ENCODE measurements at places on chromosomes 4 and X. TPM values are rescaled to one million over a fixed set of nuclear protein-coding genes. Genes with fewer than 3 reads are reported as not detected.

GAGE12F gene
- polyA plus RNA-seq: not detected

TXK gene
- polyA plus RNA-seq: 0.89 TPM

TGIF2LX gene
- polyA plus RNA-seq: not detected

MAGEC3 gene
- not detected for polyA plus RNA-seq

REELD1 gene
- polyA plus RNA-seq: 0.13 TPM

SPATA18 gene
- polyA plus RNA-seq: 0.96 TPM

GRCh38 chr4:103303011-103303410, 104.9 kb upstream of the CENPE start:
- no peak for DNase-seq

GRCh38 chr4:89009761-89010369, 47.1 kb downstream of the FAM13A start:
- DNase-seq: no peak

- no peak for DNase-seq
Measured at GRCh38 chr4:22802876-22803275, 110.1 kb downstream of the GBA3 start.

DNA sequence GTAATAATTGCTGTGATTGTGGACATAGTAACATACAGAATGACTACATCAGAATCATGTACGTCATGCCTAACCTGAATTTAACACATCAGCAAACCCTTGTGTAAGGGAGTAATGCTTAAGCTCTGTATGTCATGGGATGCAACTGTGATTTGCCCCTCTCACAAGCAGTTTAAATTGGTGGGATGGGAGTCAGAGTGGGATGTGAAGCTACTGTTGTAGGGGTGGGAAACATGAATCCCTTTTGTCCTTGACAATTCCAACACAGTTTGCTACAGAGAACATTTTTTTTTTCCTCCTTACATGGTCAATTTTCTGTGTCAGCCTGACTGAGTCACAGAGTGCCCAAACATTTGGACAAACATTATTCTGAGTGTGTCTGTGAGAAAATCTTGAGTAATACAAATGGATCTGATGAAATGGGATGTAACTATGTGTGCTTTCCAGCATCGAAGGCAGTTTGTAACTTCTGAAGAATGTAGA, 392.8 kb downstream of the GPM6A start:
- DNase-seq: no peak

DNA sequence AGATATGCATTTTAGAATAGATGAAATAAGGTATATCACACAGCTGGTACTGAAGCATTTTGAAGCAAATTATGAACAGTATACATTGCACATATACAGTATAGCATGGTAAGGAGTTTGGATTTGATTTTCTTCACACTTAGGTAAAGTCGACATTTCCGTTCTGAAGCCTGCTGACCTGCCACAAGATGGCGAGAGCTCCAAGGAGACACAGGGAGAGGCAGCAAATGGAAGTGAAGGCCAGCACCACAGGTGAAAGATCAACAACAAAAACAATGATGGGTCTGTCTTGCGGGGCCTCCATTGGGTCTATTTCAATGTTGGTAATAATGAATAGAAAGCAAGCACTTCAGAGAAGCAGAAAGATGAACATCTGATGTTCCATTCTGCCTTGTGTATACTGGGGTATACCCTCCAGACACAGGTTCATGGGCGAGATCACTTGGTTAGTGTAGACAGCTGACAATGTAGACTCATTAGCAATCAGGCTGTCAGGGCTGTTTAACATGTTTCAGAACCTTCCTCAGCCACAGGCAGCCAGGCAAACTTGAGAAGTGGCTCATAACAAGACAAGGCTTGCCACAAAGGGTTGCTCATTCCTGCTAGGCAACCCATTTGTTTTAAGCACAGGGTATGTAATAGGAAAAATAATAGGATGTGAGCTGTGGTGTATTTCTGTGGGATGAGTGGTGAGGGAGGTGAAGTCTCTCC, 21.4 kb upstream of the NOX1 start:
- no peak for DNase-seq

DNA sequence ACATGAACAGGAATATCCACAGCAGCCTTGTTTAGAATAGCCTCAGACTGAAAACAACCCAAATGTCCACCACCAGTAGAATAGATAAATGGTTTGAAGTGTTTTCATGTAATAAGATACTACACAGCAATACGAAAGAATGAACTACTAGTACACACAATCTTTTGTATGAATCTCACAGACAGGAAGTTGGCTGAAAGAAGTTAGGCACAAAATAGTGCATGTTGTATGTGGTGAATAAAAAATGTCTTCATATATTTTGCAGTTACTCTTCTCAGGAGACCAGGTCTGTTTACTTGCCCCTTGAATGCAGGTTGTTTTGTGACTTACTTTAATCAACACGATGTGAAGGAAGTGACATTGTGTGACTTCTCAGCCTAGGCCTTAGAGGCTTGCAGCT, 75.9 kb upstream of the LEF1 start:
- DNase-seq: no peak

GRCh38 chr4:57190601-57191481, 80.7 kb upstream of the IGFBP7 start:
- DNase-seq: no peak

DNA sequence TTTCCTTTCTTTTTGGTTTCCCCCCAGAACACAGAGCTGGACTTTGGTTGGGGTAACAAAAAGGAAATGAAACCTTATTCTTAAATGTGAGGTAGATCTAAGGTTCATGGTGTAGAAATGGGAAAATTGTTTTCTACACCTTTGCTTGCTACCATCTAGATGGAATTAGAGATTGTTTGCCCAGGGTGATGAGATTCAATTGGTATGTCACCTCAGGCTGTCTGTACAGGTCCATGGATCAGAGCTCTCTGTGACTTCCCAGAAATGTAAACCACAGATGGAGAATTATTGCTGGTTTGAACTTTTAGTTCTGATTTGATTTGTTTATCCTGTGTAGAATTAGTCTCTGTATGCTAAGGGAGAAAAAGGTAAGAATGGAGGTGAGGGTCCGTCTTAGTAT, 146.7 kb downstream of the PCDH7 start:
- no peak for DNase-seq

DNA sequence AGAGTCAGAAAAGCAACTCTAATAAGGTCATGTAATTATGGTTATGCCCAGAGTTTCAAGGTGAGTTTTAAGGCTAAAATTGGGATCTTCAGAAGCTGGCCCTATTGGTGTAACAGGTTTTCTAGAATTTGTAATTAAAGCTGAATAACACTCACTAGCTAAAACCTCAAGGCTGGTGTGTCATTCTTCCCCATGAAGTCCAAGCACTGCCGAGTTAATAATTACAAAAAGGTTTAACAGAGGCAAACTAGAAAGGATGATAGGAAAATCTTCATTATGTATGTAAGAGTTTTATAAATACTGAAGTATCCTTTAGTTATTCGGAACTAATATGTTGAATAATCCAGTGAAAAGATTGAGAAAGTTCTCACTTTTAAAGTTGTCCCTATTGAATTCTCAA, 34.3 kb downstream of the MXRA5 start:
- no peak for DNase-seq

DNA sequence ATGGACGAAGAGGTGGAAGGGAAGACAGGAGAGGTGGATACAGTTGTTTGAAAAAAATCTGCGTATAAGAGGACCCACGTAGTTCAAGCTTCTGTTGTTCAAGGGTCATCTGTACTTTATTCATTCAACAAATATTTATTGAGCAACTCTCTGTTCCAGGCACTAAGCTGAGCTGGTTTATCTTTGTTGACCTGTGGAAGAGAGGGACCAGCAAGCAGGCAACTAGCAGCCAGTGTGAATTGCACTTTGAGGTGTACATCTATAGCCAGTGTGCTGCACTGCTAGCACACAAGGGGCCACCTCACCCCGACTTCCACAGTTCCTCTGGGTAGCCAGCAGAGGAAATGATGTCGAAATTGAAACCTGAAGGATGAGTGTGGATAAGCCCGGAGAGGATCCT, 191.4 kb downstream of the SOWAHB start:
- no peak for DNase-seq

DNA sequence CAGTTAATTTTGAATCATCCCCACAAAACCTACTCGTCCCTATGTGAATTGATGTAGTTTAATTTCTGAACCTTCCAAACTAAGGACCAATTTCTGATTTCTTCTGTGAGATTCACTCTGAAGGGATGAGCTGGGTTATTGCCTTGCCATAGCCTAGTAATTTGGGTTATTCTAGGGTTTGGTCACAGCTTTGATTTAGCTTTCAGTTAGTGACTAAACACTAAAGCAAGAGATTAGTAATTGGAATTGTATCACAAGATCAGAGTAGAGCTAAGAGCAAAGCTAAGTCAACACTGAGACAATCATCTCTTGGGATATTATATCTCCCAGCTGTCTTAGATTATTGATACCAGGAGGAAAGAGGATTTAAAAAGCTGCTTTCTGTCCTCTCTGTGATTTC, 588.0 kb downstream of the CCSER1 start:
- no peak for DNase-seq

- no peak for DNase-seq
Measured at GRCh38 chrX:45046417-45046816, 154.3 kb downstream of the DIPK2B start.

DNA sequence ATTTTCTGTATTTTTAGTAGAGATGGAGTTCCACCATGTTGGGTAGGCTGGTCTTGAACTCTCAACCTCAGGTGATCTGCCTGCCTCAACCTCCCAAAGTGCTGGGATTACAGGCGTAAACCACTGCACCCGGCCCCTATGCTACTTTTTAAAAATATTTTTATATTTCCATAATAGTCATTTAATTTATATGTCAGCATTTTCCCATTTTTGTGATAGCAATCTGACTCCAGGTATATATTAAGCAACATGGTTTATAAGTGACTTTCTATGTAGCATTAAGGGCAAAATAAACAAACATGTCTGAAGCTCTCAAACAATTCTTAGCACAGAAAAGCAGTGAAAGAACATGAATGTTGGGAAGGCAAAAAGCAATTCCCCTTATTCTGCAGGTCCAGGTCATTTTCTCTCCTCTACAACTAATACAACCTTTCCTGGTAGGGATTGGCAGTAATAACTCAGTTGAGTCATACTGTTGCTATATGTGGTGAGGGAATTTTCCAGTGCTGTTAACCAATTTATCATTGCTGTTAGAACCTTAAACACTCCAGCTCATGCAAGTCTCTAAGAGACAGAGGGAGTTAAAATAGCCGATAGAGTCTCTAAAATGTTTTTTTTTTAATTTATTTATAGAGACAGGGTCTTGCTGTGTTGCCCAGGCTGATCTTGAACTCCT, 24.0 kb downstream of the SMIM14 start:
- no peak for DNase-seq
